ENCODE measurements at places on chromosomes 4 and X.

DNA sequence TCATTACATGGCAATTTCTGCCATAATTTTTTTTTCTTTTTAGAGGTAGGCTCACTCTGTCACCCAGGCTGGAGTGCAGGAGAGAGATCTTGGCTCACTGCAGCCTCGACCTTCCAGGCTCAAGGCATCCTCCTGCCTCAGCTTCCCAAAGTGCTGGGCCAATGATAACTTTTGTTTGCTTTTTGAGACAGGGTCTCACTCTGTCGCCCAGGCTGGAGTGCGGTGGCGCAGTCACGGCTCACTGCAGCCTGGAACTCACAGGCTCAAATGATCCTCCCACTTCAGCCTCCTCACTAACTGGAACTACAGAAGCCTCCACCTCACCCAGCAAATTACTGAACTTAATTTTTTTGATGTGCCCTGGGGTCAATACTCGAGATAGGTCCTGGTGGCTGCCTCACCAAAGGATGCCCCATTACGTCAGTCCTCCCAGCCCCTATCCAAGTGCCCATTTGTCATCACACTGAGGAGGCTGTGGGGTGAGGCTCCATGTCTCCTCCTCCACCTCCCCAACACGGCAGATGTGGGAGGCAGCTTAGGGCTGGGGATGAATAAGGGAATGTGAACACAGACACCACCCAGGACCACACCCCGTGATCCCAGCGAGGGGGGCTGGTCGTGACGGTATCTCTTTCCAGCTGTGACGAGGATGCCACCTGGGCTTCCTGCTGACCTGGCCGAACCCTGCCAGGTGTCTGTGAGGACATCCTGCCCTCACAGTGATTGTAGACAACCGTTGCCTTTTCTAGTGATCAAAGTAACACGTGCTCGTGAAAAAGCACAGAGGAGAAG lies 12.4 kb upstream of the NKX1-1 start:
- DNase-seq, result no peak

DNA sequence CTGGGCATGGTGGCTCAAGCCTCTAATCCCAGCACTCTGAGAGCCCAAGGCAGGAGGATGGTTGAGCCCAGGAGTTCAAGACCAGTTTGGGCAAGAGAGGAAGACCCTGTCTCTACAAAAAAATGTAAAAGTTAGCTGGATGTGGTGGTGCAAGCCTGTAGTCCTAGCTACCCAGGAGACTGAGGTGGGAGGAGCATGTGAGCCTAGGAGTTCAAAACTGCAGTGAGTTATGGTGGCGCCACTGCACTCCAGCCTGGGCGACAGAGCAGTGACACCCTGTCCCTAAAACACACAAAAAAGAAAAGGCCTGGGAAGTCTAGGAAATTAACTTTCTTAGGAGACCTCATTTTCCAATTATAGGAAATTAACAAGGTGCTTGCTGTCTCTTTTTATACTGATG lies 76.8 kb downstream of the JAKMIP1 start:
- no peak for DNase-seq

DNA sequence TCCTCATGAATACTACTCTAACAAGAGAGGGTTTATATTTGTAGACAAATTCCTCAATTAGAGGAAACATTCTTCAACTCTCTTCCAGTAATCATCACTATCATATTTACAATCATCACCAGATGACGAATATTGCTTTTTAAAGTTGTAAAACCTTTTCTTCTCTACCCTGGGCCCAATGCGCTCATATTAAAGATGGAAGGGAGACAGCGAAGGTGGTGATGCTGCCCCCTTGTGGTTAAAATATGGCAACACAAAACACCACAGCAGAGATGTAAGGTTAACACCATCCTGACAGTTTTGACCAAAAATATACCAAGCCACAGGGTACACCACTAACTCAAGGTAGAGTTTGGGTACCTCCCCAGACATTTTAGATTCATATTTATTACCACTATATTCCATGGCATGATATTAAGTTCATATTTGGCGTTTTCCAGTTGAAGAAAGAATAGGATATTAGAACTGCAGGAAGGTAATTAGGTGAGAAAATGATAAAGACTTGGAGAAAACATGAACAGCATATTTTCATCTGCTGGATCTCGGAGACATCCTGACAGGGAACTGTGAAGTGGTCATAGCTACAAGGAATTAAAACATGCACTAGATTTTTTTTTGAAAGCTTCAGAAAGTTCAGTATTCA lies 72.8 kb downstream of the SLC9A7 start:
- no peak for DNase-seq

GRCh38 chr4:52045028-52045427 lies 6.1 kb upstream of the SPATA18 start:
- DNase-seq, result no peak

DNA sequence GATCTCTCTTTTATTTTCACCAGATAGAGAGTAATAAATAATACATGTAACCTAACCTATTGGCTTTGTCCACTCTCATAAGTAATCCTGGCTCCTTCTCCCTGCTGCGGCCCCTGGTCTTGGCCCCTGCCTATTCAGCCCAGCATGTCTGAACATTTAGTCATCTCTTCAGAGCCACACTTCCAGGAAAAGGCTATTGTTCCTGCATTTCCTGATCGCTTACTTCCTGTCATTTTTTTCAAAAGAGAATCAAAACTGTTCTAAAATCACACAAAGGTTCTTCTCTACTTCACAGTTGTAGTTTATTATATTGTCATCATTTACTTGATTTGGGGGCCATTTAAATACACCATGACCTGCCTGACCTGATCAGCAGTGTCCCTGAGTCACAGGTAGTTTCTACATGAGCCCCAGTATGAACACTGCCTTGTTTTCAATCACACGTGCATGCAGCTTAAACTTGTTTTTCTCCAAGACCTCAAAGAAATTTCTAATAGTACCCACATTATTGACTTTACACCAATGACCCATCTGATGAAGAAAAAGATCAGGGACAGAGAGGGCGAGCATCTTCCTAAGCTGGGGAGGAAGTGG lies 47.4 kb upstream of the KDR start:
- no peak for DNase-seq

DNA sequence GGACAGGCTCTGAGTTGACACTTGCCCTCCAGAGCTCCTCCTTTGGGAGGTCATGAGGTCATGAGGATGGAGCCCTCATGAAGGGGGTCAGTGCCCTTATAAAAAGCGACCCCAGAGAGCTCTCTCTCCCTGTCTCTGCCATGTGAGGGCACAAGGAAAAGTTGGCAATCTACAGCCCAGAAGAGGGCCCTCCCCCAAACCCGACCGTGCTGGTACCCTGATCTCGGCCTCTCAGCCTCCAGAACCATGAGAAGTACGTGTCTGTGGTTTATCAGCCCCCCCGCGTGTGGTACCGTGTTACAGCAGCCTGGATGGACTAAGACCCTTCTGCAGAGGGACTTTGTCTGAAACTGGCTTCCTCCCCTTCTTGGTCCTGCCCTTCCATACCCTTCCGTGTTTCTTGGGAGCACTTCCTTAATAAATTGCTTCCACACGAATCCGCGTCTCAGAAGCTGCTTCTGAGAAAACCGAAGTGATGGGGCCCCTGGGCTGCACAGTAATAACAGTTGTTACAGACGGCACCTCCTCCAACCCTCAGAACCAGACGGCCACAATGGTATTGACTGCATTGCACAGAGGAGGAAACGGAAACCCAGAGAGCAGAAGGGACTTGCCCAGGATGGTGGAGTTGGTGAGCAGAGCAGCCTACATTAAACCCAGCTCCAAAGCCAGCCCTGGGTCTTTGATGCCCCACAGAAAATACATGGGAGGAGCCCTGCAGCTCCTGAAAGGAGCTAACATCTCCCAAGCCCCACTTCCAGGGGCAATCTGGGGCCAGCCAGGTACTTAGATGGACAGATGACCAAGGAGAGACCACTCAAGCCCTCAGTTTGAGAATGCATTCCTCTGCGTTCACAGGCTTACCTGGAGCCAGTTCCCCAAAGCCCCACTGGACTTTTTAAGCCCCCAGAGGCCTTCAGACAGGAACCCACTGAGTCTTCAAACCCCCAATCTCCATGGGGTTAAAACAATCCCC lies 242.7 kb downstream of the BCOR start:
- peak; percentile 51 for DNase-seq

- peak; percentile 46 for DNase-seq
Observed at GRCh38 chr4:87543835-87544461, 14.8 kb upstream of the SPARCL1 start.

DNA sequence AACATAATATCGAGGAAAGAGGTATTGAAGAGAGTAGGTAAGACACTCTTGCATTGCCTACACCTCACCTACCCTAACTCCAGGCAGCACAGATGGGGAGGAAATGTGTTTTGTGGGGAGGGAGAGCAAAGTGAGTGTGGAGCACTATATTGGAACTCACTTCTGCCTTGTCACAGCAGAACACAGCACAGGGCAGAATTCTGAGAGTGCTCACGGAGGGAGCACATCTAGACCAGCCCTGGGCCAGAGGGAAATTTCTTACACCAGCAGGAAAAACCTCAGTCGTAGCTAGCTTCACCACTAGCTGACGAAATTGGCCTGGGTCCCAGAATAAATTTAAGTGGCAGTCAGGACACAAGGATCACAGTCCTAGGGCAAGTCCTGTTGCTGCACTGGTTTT lies 517.3 kb downstream of the TMA16 start:
- no peak for DNase-seq

DNA sequence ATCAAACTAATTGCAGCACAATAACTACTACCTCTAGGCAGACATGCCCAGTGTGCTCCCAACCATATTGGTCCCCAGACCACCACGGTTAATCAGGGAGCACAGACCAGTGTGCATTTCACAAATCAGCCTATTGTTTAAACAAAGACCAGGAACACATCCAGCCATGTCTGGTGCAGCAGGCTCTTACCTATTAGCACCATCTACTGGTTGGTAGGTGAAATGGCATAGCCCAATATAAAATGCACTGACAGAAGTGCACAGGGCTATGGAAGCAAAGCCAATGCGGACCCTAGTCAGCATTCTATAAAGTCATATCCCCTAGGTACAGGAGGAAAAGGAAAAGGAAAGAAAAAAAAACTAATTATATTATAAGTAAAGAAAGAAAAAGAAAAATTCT lies 15.5 kb upstream of the CYLC1 start:
- DNase-seq, result peak; percentile 30

GRCh38 chrX:39766085-39766726 lies 331.6 kb downstream of the BCOR start:
- no peak for DNase-seq

DNA sequence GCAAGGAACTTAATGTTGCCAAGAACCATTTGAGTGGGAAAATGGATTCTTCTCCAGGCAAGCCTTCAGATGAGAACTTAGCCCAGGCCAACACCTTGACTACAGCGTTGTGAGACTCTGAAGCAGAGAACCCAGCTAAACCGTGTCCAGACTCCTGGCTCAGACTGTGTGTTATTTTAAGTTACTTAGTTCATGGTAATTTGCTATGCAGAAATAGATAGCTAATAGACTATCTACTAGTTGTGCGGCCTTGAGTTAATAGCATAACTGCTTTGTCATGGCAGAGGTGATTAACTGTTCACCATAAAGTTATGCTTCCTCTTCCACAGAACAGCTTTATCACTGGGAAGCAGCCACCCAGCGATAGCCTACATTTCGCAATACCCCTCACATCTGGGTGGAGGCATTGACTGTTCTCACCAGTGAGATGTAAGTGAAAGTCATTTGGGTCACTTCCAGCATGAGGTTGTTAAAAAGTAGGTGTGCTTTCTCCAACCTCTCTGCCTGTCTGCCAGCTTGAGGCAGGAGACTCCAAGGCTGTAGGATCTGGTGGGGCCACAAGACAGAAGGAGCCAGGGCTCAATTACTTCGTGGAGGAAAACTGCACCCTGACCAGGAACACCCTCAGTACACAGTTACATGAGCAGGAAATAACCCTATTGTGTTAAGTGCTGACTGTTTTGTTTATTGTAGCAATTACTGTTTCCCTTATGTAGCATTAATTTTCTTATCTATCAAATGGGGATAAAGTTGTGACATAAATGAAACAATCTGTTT lies 94.2 kb downstream of the GPAT3 start:
- peak; percentile 85 for DNase-seq

- no peak for DNase-seq
Observed at GRCh38 chr4:110905367-110905766, 282.5 kb upstream of the PITX2 start.

- no peak for DNase-seq
Observed at GRCh38 chr4:188661502-188661901, 522.3 kb downstream of the TRIML1 start.

- DNase-seq, result no peak
Observed at GRCh38 chr4:26815199-26815598, 45.4 kb upstream of the STIM2 start.

- no peak for DNase-seq
Observed at GRCh38 chrX:136835761-136836160, 44.8 kb downstream of the RBMX start.

GRCh38 chr4:55503169-55503568 lies 43.5 kb downstream of the CLOCK start:
- no peak for DNase-seq

GRCh38 chr4:150477869-150478268 lies 104.1 kb upstream of the MAB21L2 start:
- DNase-seq, result no peak

DNA sequence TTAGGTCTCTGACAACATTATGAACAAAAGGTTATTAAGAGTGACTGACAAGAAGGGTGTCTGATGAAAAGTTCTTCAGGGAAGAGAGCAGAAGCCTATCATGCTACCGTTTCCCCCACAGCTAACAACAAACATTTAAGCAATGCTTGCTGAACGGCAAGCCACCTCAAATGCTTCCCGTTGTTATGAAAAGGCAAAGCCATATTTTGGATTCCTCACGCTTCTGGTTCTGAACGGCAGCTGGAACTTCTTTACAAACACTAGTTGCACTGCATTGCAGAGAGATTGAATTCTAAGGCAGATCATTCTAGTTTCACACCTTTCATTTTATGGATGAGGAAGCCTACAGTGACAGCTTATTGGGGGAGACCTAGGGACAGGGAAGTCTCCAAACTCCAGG lies 48.6 kb upstream of the NAP1L5 start:
- DNase-seq, result no peak

DNA sequence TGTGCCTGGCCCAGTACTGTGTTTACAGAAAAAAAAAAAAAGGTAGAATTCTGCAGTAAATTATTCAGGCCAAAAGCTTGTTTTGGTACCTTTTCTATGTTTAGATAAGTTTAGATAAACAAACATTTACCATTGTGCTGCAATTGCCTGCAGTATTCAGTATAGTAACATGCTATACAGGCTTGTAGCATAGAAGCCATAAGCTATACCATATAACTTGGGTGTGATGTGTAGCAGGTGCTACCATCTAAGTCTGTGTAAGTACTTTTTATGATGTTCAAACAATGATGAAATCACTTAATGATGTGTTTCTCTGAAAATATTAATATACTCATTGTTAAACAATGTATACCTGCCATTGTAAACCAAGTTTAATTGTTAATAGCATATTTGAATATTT lies 241.6 kb upstream of the HS3ST1 start:
- DNase-seq, result no peak

GRCh38 chrX:154649503-154650220 lies 3.7 kb downstream of the CTAG2 start:
- no peak for DNase-seq

DNA sequence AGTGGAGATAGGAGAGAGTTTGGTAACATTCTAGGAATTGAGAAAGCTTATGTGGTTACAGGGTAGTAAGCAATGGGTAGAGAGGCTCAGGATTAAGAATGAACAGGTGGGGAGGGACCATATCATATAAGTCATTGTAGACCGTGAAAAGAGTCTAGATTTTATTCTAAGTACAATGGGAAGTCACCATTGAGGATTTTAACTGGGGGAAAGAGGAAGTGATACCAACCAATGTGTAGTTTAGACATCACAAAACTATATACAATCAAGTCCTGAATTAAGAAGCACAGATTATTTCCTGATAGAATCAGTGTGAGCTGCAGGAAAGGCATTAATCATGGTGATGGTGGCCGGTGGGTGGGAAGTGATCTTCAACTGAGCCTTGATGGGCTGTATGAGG lies 178.3 kb upstream of the ZIC3 start:
- no peak for DNase-seq
